CD4-positive, alpha-beta T cell treated with Interleukin-17A for 1 hour (primary cell): ENCODE measurements at places on chromosomes 16 and 17.

GRCh38 chr17:54980375-54980774 lies 11.8 kb downstream of the STXBP4 start:
- DNase-seq: no peak

DNA sequence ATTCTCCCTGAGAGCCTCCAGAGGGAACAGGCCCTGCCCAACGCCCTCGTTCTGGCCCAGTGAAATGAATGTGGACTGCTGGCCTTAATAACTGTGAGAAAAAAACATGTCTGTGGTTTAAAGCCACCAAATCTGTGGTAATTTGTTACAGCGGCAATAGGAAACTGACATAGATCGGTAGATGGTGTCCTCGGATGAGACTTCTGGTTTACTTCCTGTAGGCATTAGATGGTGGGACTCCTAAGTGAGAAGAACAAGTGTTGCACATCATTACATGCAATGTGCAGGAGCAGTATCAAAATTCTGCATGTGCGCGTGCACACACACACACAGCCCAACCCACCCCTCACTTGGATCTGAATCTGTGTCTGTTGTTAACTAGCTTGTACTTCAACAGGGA lies 42.0 kb downstream of the CDK5R1 start:
- peak; percentile 37 for DNase-seq

DNA sequence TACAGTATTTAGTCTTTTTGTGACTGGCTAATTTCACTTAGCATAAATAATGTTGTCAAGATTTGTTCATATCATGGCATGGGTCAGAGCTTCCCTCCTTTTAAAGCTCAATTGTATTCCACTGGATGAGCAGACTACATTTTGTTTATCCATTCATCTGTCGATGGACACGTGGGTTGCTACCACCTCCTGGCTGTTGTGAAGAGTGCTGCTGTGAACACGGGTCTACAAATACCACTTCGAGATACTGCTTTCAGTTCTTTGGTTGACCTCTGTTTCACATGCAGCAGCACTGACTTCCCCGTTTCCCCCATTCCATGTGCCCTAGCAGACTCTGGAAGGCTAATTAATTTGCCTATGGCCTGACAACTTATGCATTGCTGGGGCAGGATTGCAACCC lies 285.4 kb downstream of the SHISA9 start:
- no peak for DNase-seq

DNA sequence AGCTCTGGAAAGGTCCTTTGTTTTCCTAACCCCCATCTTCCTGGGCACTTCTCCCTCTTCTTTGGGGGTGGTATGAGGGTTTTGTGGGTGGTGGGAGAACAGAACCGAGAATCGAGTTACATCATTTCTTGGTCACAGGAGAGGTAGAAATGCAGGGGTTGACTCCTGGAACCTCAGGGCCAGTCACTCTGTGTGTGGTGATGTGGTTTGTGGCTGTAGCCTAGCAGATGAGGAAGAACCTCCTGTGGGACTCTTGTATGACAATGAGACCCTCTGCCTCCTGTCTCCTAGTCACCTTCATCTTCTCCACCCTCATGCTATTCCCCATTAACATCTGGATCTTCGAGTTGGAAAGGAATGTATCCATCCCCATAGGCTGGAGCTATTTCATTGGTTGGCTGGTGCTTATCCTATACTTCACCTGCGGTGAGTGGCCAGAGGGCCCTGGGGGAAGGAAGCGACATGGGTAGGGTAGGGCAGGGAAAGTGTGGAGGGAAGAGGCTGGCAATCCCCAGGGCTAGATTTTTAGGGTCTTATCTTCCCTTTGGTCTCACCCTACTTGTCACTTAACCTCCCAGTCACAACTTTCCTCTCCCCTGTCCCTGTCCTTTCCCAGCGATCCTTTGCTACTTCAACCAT lies 5.5 kb downstream of the ODF4 start:
- DNase-seq: no peak

GRCh38 chr16:17098685-17099084 lies 372.1 kb downstream of the XYLT1 start:
- no peak for DNase-seq

- no peak for DNase-seq
Measured at GRCh38 chr17:80800481-80801391, 190.9 kb upstream of the CHMP6 start.

GRCh38 chr17:60857556-60858080 lies 180.0 kb downstream of the BCAS3 start:
- DNase-seq: no peak

- DNase-seq: no peak
Measured at GRCh38 chr16:78278056-78278450, 178.6 kb downstream of the WWOX start.

GRCh38 chr16:8967132-8967821 lies 3.6 kb upstream of the USP7 start:
- no peak for DNase-seq

- DNase-seq: no peak
Measured at GRCh38 chr17:64319531-64319930, 56.5 kb upstream of the TEX2 start.

DNA sequence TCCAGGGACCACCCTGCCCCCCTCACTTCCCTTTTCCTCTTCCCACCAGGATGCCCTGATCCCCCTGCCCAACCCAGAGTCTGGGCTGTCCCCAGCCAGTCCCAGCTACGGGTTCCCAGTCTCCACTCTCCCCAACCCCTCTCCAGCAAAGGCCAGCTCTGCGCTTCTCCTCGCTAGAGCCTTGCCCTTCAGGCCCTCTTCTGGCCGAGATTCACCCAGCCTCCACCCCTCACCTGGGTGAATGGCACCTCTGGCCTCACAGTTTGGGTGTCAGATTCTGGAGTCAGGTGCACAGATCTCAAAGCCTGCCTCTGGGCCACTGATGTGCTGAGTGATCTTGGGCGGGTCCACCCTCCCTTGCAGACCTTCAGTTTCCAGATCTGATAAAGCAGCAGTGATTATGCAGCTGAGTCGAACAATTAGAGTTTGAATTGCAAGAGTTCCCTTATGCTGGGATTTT lies 185.6 kb upstream of the TNRC6C start:
- DNase-seq: no peak

DNA sequence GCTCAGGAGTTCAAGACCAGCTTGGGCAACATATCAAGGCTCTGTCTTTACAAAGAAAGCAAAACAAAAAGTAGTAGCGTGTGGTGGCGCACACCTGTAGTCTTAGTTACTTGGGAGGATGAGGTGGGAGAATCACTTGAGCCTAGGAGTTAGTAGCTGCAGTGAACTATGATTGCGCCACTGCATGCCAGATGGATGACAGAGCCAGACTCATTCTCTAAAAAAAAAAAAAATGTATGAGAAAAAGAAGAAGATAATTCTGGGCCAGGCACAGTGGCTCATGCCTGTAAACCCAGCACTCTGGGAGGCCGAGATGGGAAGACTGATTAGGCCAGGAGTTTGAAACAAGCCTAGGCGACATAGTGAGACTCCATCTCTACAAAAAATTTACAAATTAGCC lies 28.5 kb downstream of the STAT5B start:
- peak; percentile 31 for DNase-seq

GRCh38 chr16:23120562-23120961 lies 28.7 kb downstream of the USP31 start:
- no peak for DNase-seq

DNA sequence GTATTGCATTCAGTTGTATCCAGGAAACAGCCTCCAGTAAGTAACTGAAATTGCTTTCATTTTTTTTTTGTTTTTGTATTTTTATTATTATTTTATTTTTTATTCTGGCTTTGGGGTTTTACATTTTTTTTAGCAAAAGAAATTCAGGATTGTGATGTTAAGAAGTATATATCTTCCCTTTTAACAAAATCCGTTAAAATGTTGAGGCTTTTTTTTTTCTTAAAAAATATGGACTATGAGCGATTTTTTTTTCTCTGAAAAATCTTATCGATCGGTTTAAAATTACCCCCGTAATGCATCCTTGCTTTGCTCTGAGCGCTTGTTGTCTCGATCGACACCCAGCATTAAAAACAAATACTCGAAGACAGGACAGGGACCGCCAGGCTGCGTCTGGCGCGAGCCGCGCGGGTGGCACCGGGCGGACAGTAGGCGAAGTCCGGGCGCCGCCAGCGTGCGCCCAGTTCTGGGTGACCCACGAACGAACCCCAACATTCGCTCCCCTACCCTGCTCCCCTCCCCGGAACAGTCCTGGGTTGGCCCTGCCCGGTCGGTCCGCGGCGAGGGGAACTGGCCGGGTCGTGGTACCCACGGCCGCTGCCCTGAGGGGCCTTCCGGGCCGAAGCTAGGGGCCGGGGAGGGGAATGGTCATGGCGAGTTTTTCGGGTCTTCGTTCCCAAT lies 482 bp downstream of the BAHCC1 start:
- DNase-seq: no peak

DNA sequence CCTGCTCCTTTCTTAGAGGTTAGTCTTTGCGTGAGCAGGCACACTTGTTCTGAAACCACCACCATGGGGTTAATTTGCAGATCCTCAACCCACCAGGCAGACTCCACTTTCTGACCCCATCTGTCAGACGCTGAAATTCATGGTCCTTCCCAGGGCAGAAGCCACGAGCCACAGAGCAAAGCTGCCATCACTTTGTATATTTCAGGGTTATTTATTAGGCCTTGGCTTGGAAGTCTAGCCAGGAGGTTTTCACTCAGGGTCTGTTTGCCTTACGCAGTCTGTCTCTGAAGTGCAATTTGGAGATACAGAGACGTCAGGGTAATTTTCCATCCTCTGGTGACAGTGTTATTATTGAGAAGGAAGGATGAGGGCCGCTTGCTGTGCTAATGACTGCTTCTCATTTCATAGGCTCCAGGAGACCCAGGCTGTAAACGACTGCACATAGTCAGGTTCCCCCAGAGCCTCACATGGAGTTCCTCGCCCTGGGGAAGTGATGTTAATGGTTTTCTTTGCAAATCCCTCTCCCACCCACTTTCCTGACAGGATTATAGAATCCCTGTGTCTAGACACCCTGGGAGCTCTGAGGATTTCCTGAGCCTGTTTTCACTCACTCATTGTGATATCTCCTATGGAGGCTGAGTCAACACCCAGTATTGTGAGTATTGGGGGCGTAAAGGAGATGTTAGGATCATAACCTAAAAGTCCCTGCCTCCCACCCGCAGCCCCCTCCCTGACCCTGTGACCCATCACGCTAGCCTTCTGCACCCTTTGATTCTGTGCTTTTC lies 269.0 kb downstream of the ABCC12 start:
- DNase-seq: no peak

- no peak for DNase-seq
Measured at GRCh38 chr16:87580855-87581261, 21.4 kb upstream of the JPH3 start.

- DNase-seq: no peak
Measured at GRCh38 chr17:81003711-81004475, 12.3 kb downstream of the CHMP6 start.

DNA sequence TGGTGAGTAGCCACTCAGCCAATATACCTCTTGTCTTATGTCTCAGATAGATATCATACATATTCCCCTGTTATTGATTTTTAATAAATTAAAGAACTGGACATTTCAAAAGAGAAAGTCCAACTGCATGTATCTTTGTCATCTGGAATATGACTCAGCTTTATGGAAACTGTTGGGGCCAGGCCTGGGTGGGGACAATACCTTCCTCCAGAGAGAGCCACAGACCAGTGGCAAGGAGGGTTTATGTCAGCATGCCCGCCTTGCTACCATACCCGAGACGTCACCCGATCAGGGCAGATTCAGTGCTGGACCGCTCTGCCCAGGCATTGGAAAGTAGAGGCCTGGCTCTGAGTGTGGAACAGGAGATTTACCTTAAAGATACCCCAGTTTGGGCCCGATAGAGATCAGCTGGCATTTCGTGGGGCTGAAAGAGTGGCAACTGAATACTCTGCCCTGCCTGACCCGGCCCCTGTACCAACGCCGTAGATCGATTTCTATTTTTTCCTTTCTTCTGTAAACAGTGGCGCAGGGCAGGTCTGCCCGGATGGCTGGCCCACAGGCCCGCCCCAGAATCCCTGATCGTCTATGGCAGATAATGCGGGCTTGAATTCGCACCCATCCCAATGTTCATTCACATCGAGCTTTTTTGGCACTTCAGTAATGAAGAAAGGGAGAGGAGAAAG lies 158.6 kb downstream of the SALL1 start:
- no peak for DNase-seq

GRCh38 chr16:86092586-86093480 lies 193.9 kb downstream of the IRF8 start:
- no peak for DNase-seq

DNA sequence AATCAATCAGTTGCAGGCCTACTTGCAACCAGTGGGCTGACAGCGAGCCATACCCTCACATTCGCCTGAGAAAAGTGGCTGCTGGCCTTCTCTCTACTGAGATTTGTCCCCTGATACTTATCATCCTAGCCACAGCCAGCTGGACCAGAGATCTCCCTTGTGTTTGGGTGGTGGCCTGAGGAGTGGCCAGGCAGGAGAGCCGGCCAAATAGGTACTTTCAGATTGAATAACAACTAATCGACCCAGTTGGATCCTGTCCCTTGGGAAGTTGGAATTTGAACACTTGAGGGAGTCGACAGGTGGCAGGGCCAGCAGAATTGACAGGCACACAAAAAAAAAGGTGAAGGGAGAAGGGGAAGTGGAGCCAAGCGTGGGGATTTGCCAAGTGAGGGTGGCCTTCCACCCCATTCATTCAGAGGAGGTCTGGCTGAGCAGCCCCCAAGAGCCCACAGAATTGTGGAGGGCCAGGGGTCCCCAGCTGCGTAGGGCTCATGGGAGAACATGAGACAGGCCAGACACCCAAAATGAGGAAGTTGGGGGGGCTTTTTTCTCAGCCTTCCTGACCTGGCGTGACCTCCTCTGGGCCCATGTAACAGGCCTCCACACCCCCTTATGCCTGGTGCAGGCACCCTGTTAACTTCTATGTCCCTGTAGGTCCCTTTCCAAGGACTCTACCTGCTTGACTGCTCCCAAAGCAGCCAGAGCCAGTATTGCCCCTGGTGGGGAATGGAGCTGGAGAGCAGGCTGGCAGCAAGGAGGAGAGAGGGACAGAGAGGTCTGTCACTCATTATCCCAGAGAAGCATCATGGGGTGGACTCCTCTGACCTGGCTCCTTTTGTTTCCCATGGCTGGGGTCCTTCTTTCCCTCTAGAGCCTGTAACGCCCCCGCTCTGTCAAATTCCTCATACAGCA lies 2.9 kb upstream of the RANGRF start:
- DNase-seq: no peak

GRCh38 chr16:81737885-81738536 lies 41.1 kb upstream of the PLCG2 start:
- peak; percentile 88 for DNase-seq

GRCh38 chr17:8629371-8630226 lies 926 bp downstream of the MYH10 start:
- peak; percentile 6 for DNase-seq

DNA sequence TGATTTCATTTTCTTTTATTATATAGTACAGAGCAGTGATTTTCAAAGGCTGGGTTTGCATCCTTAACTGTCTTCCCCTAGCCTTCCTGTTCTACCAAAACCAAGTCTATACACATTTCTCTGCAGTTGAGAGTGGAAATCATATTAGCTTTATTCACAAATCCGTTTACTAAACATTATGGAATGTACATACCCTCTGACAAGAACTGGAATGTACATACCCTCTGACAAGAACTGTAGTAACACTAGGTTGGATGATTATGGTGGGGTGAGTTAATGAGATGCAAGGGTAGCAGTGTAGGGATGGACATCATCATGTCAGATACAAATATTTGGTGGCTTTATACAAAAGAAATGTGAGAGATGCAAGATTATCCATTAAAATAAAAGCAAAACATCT lies 154.8 kb downstream of the CYB561 start:
- no peak for DNase-seq
